ENCODE measurements at places on chromosomes 7 and 10.
A peak's percentile ranks its signal among the peaks of the same experiment; 100 is the strongest.

DNA sequence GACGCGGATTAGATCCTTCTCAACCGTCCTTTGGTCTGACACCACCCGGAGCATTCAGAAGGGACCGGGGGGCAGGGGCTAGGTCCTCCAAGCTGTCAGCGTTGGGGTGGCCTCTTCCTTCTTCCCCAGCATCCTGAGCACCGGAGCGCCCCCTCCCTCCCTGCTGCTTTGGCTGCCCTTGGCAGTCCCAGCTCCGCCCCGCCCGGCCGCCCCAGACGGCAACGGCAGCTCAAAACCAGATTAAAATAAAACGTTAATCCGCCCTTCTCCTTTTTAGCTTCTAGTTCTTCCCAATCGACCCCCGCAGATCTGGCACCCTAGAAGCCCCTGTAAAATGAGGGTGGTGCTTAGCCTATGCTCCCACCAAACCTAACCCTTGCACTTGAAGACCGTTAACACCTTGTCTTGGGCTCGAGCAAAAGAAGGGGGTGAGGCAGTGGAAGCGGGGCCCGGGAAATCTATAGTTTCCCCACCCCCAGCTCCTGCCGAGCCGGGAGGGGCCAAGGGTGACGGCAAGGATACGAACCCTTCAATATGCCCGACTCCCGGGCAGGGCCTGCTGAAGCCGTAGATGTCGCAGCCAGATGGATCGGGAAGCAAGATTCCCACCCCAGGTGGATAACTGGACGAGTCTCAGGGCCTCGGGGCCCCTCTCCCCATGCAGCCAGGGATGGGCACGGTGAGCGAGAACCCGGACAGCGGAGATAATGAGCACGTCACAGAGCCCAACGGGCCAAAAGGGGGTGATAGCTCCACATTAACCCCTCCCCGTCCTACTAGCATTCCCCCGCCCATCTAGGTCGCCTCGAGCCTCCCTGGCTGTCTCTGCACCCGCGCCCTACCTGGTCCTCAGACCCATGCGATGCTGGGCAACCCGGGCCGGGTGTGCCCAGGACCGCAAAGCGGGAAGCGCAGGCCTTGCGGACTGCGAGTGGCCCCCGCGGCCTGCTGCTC is 169.7 kb downstream of the NRF1 start:
- DNase-seq, result no peak

GRCh38 chr10:72665925-72666324 is 26.0 kb upstream of the MCU start:
- peak; percentile 14 for DNase-seq

GRCh38 chr7:10767771-10768170 is 205.9 kb upstream of the PHF14 start:
- peak; percentile 19 for DNase-seq

DNA sequence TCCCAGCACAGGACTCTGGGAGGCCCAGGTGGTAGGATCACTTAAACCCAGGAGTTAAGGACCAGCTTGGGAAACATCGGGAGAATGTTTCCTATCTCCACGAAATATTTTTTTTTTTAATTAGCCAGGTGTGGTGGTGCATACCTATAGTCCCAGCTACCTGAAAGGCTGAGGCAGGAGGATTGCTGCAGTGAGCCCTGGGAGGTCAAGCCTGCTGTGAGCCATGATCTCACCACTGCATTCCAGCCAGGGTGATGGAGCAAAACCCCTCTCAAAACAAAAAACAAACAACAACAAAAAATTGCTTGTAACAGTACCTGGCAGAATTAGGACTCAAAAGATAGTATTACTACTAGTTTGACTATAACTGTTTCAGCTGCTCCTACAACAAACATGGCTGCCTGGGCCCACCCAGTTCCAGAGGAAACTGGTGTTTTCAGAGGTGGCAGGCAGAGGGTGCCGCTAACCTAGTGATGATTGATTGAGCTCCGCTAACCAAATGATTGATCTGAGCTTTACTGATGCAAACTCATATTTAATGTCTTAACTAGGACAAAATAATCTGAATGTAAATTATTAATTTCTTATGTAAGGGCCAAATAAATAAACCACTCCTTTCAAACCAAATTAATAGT is 57.0 kb downstream of the AP3M1 start:
- no peak for DNase-seq

GRCh38 chr7:84546403-84546802 is 351.8 kb upstream of the SEMA3A start:
- DNase-seq, result no peak

DNA sequence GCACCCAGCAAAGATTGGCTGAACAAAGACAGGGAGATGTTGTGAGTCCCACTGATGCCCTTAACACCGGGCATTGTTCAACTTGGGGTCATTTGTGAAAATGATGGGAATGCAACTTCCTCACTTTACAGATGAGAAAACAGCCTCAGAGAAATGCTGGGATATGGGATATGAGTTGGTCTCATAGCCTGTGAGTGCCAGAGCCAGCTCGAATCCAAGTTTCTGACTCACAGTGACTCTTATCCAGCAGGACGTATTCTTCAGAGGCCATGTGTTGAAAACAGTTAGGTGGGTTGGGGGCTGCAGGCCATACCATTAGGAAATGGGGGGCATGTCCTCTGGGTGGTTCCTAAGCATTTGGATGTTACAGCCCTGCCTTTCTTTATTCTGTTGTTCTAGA is 45.2 kb downstream of the KIAA1217 start:
- no peak for DNase-seq

- DNase-seq, result no peak
Observed at GRCh38 chr10:112308125-112308502, 24.9 kb downstream of the TECTB start.
